ENCODE measurements at places on chromosomes 2 and 18.

- no peak for DNase-seq
These were observed 91.5 kb downstream of the LTBP1 start for GRCh38 chr2:33038230-33038629.

DNA sequence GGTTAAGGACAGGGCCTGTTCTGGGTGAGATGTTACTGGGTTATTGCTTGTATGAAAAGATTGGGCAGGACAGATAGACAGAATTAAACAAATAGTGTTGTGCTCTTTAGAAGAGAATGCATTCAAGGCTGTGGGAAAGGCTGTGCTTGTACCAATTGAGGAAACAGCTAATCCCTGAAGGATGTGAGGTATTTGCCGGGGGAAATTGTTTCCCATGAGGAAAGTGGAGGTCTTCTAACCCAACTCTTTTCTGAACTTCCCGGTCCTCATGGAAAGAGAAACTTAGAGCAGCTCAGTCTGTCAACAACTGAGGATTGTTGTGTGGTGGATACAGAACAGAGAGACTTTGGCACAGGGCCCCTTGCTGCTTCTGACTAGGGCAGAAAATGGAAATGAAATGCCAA is 9.5 kb downstream of the SLC1A4 start:
- DNase-seq = no peak

DNA sequence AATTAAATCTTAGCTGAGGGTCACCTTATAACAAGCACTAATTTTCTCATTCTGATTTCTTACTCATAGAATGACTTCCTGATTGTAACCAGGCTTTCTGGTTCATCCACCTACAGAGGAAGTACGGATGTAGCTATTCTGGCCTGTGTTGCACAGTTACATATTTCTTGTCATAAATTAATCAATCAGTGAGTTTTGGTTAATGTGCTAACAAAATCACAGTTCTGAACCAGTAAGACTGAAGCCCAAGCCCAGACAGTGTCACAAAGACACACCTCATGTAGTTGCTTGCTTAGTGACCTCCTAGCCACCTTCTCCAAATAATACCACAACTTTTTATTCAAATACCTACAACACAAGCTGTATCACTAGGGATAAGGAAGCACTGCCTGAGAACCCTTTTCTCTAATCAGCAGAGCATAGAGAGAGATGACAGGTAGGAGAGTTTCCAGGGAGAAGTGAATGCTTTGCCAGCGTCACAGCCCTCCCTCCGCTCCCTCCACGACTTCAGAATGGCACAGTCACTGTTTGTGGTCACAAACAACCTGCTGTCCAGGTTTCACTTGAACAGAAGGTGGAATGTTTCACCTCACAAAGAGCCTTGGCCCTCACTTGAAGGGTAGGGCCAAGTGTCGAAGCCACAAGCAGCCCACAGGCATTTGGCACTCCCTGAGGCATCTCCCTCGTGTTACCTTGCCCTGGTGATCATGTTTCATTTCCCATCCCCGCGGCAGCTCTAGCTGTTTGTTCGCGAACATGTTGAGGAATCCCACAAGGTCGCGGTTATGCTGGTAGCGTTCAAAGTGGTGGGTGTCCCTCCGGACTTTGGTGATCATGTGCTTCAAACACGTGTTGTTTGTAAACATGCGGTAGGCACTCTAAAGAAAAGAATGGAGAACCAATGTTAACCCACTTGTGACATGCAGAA is 120.8 kb upstream of the STK17B start:
- no peak for DNase-seq

DNA sequence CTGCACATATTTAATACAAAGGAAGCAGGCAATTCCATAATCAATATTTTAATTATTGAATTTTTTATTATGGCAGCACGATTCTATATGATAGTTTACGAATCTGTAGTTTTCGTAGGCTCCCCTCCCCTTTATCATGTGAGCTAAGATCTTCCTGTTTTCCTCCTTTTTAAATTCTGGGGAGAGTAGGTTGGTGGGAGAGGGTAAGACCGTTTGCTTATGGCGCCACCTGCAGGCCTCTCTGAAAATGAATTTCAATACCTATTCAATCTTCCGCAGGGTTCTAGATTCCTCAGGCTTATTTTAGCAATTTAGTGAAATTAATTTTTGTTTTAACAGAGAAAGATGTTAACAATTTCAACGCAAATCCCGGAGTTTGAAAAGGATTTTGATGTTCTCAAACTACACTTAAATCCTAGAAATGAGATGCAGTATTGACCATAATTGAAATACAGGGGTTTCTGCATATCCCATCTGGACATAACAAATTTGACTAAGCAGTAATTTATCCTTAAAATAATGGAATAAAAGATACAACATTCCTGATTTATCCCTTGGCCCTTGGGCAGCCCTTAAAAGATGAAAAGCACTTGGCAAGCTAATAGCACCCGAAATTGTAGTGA is 12.8 kb upstream of the GBX2 start:
- no peak for DNase-seq

DNA sequence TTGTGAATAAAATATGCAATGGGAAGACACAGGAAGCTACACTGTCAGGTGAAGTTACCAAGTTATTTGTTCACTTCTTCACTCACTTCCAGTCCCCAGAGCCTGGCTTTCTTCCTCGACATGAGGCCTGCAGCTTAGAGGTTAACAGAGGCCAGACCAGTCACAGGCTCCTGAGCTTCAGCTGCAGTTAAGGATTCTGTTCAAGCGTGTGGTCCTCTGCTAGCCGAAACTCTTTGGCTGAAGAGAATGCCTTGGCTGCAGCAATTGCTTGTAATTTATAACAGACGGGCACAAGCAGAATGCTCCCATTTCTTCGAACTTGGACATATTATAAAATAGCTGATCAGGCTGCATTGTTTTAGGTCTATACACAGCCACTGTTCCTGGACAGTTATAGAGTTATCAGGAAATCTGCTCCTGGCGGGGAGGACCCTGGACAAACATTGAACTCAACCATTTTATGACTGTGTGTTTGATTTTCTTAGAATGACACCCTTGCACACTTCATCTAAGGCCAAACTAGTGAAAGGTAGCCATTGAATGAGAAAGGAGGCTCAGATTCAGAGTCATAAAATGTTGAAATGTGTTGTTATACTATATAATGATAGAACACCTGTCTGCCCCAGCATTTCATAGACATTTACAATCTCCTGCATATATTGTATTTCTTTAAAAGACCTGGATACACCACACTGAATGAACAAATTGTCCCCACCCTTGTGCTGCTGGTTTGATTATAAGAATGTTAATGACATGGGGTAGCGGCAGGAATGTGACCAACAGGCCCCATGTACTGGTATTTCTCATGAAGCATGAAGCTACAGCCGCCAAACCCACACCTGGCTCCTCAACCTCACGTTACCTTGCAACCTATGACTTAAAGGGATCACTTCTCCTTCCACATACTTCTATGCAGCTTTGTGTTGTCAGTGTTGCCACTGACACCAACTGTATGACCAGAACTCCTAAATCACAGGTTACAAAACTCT is 153.6 kb downstream of the TDRD15 start:
- no peak for DNase-seq

DNA sequence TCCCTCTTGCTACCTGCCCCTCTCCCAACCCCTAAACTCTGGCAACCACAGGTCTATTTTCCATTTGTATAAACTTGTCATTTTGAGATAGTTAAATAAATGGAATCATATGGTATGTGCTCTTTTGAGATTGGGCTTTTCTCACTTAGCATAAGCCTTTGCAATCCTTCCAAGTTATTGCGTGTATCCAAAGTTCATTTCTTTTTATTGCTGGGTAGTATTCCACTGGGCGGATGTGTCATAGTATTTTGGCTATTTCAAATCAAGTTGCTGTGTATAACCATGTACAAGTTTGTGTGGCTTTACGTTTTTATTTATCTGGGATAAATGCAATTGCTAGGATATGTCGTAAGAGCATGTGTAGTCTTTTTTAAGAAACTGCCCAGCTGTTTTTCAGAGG is 55.5 kb upstream of the CUL3 start:
- no peak for DNase-seq

Measured in cortex of kidney (tissue), 1 donor.